ENCODE measurements at places on chromosomes 7 and 10.
A peak's percentile ranks its signal among the peaks of the same experiment; 100 is the strongest.

DNA sequence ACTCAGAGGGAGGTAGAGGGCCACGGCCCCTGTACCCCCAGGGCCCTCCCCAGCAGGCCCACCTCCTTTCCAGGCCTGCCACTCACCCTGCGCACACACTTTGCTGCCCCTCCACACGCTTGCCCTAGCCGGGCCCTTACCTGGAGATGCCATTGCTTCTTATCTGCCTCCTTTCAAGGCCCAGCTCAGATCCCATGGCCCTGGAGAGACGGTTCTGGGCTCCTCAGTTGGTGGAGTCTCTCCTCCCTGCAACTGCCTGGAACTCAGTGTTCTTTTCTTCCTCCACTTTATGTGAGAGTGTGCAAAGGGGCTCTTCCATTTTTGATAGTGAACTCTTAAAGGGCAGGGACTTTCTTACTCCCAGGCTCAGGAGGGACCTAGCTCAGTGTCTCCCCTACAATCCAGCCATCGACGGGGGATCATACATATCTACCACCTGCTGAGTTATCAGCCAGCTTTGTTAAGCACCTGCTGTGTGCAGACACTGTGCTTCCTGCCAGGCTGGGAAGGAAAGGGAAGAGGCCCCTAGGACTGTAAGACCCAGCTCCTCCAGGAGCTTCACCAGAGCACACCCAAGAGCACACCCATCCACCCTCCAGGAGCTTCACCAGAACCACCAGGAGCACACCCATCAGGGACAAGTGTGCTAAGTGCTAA lies 89.3 kb upstream of the MACROH2A2 start:
- DNase-seq, result no peak

- DNase-seq, result no peak
These were observed 65.0 kb downstream of the POU6F2 start for GRCh38 chr7:39042670-39043069.

GRCh38 chr10:114432566-114433093 lies 28.3 kb upstream of the AFAP1L2 start:
- DNase-seq, result no peak

DNA sequence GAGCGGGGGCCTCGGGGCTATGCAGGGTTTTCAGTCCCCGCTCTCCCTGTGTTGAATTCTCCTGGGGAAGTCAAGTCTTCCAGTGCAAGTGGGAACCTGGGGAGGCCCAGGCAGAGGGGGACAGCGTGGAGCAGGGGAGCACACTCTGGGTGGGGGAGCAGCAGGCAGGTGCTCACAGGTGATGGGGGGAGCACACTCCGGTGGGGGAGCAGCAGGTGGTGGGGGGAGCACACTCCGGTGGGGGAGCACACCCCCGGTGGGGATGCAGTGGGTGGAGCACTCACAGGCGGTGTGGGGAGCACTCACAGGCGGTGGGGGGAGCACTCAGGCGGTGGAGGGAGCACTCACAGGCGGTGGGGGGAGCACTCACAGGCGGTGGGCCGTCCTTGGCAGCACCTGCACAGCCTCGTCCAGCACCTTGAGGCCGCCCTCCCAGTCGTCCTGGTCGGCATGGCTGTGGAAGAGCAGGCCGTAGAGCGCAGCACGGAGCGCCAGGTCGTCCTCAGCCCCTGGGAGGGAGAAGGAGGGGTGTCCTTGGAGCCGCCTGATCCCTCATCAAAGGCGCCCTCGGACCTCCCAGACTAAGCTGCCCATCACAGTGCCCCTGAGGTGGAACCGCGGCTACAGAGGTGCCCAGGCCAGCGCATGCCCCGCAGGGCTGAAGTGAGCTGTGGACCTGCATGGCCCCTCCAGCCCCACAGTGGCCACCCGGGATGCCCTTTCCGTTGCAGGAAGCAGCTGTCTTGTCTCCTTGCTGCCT lies 56.7 kb downstream of the CFAP46 start:
- DNase-seq, result no peak

DNA sequence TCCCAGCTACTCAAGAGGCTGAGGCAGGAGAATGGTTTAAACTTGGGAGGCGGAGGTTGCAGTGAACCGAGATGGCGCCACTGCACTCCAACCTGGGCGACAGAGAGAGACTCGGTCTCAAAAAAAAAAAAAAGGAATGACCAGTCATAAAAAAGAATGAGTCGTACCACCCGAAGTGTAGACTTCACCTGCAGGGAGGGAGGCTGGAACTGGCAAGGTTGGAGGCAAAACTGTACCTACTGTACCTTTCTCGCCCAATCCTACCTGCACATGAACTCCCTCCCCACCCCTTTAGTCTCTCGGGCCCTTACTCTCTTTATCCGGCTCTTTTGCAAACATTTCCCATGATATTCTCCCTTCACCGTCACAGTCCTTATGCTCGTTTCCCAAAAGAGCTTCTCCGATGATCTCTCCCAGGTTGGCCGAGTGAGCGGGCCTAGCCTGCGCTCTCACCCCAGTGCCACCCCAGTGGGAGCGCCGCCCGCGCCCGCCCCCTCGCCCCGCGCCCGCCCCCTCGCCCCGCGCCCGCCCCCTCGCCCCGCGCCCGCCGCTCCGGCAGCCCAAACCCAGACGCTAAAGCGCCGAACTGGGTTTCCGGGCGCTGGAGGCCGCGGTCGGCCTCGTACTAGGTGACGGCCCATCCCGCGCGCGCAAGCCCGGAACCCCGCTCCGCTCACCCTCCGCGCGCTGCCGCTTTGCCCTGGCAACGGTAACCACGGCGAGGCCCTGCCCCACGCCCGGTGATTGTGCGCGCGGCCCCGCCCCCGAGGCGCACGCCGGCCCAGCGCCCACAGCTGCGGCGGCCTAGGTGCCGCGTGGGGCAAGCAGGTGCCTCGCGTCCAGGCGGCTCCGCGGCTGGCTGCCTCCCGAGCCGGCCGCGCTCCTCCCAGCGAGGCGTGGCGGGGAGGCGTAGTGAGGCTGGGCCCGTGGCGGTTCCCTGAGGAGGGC lies at the start of gene SMKR1:
Gene SMKR1 (plus strand): TSS at position 772 of the 948 bp plus-strand sequence. CDS start 294 bp downstream, outside the sequence.
- DNase-seq, result peak; percentile 74
